Naive thymus-derived CD8-positive, alpha-beta T cell (primary cell): ENCODE measurements at places on chromosomes 3 and 15. TPM values are rescaled to one million over a fixed set of nuclear protein-coding genes. Genes with fewer than 3 reads are reported as not detected.
A peak's percentile ranks its signal among the peaks of the same experiment; 100 is the strongest.

GRCh38 chr3:160006282-160007163 is 17.9 kb downstream of the IL12A start:
- DNase-seq, result no peak

GRCh38 chr15:81899024-81899423 is 146.8 kb downstream of the MEX3B start:
- DNase-seq, result no peak

DNA sequence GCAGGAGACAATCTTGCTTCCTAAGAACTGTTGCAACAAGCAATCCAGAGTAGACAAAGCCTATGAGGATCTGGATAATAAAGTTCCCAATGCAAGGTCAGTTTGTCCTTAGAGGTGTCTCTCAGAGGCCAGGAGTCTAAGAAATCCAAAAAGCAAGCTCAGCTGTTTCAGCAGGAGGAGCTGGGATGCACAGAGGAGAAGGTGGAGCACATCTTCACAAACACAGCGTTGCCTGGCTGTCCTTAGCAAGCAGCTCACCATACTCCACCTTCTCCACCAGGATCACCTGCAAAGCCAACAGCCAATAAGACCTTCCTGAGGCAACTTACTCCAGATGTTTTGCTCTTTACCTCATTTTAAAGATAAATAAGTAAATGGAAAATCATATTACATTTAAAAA is 365 bp downstream of the ZBED2 start:
- DNase-seq, result no peak

- DNase-seq, result no peak
Observed at GRCh38 chr3:34852844-34853439, 786.4 kb upstream of the ARPP21 start.

GRCh38 chr3:142963516-142964448 is at the start of gene PAQR9:
Gene PAQR9, minus strand, starts transcription at chr3:142963674. Its CDS starts 338 bp downstream, at chr3:142963336.
- no peak for DNase-seq

DNA sequence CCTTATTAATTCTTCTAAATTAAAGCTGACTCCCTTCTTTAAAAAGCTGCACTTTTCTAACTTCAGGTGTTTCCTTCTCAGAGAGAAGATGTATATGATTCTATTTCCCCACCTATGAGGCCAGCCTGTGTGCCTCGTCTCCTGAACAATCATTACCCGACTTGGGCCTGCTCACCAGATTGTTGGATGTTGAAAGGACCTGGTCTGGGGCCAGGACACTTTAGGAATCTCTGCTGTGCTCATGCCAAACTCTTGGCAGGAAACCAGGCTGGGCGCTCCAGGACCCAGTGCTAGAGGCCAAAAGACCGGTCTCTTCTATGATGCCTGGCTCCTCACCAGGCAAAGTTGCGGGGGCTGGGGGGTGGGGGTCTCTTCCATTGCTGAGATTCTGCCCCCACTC is 16.9 kb upstream of the LRRC31 start:
- no peak for DNase-seq

DNA sequence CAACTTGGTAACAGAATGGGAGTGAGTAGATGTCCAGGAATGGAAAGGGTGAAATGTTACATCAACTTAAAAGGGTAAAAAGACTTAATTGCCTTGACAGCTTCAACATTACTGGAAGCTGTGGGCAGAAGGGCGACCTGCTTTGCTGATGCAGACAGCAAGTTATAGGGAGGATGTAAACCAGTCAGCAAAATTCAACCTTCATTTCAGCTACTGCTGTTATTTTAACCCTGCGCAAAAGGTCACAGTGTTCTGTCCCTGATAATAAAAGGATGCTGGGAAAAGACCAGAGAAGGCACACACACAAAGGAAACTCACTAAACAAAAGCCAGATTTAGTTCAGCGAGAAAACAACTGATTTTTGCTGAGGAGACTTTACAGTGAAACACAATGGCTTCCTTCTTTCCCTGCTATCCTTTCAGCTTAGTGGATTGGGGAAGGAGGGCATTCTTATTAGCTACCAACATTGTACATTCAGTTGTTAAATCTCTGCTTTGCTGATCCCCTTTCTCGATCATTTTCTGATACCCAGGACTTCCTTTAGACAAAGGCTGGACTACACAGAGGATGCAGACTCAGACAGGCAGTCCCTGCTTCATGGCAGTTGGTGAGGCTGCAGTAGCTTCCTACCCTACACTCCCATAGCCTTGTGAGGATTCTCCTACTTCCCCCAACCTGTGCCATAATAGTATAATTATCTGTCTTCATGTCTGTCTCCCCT is 62.0 kb downstream of the P3H2 start:
- DNase-seq, result no peak

DNA sequence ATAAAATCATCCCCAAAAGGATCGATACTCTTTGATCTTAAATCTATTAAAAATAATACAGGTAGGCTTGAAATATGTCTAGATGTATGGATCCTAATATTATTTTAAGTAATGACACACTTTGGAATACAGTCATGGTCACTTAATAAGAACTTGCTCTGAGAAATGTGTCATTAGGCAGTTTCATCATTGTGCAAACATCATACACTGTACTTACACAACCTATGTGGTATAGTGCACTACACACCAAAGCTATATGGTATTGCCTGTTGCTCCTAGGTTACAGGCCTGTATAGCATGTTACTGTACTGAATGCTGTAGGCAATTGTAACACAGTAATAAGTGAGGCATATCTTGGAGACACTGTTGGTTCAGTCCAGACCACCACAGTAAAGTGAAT is 307.1 kb downstream of the RAP2B start:
- no peak for DNase-seq

DNA sequence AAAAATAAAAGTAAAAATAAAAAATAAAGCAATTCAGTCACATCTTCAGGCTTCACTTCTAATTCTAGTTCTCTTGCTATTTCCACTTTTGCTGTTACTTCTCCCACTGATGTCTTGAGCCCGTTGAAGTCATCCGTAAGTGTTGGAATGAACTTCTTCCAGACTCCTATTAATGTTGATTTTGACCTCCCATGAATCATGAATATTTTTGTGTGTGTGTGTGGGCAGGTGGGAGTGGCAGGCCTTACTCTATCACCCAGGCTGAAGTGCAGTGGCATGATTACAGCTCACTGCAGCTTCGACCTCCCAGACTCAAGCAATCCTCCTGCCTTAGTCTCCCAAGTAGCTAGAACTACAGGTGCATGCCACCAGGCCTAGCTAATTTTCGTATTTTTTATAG is 10.7 kb downstream of the USP4 start:
- DNase-seq, result no peak

GRCh38 chr3:30299674-30300385 is 306.6 kb upstream of the TGFBR2 start:
- DNase-seq, result no peak

- DNase-seq, result no peak
Observed at GRCh38 chr3:190533511-190534281, 19.8 kb downstream of the IL1RAP start.

- DNase-seq, result no peak
Observed at GRCh38 chr3:64674591-64675076, 13.2 kb downstream of the ADAMTS9 start.

DNA sequence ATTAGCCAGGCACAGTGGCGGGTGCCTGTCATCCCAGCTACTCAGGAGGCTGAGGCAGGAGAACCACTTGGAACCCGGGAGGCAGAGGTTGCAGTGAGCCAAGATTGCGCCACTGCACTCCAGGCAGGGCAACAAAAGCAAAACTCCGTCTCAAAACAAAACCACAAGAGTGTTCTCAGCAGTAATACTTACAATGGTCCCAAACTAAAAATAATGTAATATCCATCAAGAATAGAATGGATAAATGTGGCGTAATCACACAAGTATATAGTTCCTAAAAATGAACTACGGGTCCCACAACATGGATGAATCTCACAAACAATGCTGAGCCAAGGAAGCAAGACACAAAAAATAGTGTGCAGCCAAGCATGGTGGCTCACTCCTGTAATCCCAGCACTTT is 39.2 kb downstream of the STAG1 start:
- no peak for DNase-seq

DNA sequence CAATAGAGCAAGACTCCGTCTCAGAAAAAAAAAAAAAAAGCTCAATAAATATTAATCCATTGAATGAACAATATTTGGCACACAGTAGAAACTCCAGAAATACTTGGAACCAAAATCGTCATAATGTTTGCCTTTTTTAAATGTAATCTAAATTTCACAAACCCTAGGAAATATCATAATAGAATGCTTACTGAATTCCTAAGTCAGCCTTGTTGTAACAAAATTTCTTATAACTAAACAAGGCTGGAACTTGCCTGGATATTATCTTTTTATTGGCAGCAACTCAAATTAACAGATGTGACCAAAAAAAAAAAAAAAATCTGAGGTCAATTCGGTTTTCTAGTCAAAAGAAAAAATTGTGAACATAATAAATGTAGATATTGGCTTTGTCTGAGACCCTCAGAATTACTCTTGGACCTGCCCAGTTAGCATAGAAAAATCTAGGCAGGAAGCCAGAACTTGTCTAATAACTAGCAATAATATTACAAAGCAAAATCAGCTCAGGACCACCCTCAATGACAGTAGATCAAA is 33.3 kb downstream of the GABPB1 start:
- DNase-seq, result no peak

DNA sequence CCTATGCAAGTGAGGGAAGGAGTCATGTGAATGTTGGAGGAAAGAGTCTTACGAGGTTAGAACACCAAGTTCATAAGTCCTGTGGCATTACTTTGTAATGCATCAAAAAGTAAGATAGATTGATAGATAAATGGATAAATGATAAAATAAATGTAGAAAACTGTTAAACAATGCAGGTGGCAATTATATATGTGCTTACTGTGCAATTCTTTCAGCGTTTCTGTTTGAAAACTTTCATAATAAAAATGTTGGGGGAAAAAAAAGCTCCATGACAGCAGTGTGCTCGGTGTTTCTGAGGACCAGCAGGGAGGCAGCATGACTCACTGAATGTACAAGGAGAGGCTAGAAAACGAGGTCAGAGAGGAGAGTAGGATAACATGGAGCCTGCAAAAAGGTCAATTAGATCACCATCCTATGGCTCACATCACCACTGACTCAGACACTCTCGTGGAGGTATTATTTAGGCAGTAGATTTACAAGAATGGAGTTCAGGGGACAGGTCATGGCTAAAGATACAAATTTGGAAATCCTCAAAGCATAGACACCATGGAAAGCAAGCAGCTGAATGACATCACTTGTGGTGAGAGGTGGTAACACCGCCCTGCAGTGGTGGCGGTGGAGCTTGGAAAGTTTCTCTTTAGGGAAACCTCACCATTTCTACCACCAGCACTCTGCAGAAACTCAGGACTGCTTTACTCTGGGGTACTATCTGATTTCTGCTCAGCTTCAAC is 219.8 kb downstream of the CTNNB1 start:
- DNase-seq, result no peak

- DNase-seq, result no peak
Observed at GRCh38 chr3:31275583-31275982, 257.1 kb upstream of the STT3B start.

GRCh38 chr3:181292984-181293383 is 303.4 kb upstream of the DNAJC19 start:
- no peak for DNase-seq

- peak; percentile 18 for DNase-seq
Observed at GRCh38 chr3:5188419-5189221, 1.1 kb downstream of the EDEM1 start.

GRCh38 chr3:122947738-122948137 is 79.8 kb downstream of the SEMA5B start:
- DNase-seq, result no peak

DNA sequence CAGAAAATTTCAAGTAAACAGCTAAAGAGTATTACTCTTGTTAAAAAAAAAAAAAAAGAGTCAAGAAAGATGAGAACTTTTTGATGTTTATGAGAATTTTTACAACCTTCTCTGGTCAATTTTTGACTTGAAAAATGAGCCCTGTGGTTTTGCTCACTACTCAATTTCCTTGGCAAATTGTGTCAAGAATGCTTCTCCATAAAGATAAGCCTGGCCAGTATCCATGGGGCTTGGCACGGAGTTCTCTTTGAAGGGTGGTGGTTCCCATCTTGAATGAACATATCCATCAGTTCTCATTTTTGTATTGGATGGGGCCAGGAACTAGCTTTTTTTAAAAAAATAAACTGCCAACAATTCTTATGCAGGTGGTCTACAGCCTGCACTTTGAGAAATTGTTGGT is 179.9 kb downstream of the RYR3 start:
- no peak for DNase-seq

DNA sequence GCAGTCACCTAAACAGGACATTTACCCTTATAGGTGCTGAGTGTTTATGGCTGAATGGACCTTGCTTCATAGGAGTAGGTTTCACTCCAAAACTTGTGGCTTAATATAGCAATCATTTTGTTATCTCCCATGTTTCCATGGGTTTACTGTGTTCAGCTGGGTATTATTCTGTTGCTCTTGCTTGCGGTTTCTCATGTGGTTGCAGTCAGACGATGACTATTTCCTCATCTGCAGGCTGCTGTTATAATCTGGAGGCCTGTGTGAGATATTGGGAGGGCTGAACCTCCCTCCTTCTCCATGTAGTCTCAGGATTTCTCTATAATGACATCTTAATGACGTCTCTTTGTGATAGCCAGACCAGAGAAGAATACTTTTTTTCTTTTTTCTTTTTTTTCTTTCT is 98.1 kb downstream of the ZPLD1 start:
- DNase-seq, result no peak

DNA sequence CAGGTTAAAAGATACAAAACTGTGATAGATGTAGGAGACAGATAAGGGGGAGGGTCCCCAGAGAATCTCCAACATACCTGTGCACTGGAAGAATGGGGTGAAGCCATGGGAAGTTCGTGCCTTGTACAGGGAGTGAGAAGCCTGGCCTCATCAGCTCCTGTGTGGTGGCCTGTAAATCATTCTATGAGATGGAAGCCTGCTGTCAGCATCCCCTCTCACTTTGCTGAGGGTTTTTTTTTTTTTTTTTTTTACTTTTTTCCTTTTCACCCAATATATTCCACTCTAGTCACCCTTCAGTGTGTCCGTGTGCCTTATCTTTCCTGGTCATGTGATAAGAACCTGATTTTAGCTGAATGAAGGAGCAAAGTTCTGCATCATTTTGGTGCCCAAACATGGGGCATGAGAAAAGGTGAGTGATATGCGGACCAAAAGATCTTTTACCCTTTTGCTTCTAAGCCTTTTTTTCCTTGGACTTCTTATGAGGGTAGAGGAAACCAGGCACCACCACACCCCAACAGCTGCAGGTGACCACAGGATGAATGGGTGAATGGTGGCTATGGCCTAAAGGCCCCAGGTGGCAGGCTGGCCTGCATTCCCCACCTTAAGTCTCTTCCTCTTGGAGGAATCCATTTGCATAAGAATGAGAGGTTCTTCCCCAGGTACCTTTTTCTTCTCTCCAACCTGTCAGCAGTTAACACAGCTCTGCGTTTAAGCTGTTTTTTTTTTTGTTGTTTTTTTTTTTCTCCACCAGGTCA is 1345.0 kb downstream of the NSUN3 start:
- no peak for DNase-seq

- no peak for DNase-seq
Observed at GRCh38 chr3:120678984-120679383, 3.1 kb downstream of the HGD start.

Gene BLOC1S6
- 53.5 TPM for total RNA-seq

Gene MINAR1
- 0.47 TPM for total RNA-seq

Gene CPA3
- not detected for total RNA-seq

Gene IL16
- 415 TPM for total RNA-seq

Gene FES
- total RNA-seq, result 3.5 TPM

Gene SIDT1
- 71.2 TPM for total RNA-seq

Gene CPEB1
- 2.2 TPM for total RNA-seq

Gene WDR73
- 38.3 TPM for total RNA-seq
